Renal cortex interstitium (tissue), 15 donors: ENCODE measurements at places on chromosomes 7 and 10.
A peak's percentile ranks its signal among the peaks of the same experiment; 100 is the strongest.

GRCh38 chr10:4532467-4532866 lies 293.5 kb upstream of the AKR1E2 start:
- DNase-seq = no peak

- no peak for DNase-seq
These were observed 216.8 kb upstream of the CCDC6 start for GRCh38 chr10:60123172-60123571.

GRCh38 chr7:72805526-72806494 lies 22.2 kb downstream of the TYW1B start:
- DNase-seq = no peak

GRCh38 chr10:77159538-77160110 lies 478.0 kb downstream of the KCNMA1 start:
- DNase-seq = no peak

GRCh38 chr7:112556633-112557032 lies 75.8 kb downstream of the LSMEM1 start:
- DNase-seq = no peak

GRCh38 chr10:67783606-67784294 lies 54.2 kb downstream of the DNAJC12 start:
- DNase-seq = no peak

DNA sequence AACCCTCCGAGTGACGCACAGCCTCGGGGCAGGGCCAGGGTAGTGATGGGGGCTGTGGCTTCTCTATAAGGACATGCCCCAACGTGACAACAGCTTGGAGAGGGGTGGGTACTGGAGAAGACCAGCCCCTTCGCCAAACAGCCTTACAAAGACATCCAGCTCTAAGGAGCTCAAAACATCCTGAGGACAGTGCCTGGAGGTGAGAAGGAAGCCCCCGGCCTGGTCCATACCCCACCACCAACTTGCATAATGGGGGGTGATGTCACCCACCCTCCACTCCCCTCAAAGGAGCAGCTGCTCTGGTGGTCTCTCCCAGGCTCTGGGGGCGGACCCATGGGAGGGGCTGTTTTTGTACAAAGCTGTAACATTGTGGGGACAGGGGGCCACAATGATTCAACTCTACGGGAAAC lies 15.1 kb downstream of the PRSS2 start:
- no peak for DNase-seq

DNA sequence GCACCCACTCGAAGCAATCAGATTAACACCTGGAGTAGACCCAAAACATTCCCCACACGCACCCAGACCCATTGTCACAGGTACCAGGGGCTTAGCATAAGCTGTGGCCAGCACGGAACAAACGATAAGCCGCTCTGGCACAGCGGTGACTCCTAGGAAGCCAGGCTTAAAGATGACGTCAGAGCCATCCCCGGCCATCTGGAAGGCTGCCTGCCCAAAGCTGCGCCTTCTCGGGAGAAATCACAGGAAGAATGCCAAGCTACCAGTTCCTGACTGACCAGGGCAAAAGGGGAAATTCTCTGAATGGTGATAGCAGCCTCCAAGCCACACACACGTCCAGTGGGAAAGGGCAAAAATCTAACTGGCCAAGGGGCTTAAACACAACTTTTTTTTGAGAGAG lies 13.0 kb upstream of the WIPI2 start:
- no peak for DNase-seq

DNA sequence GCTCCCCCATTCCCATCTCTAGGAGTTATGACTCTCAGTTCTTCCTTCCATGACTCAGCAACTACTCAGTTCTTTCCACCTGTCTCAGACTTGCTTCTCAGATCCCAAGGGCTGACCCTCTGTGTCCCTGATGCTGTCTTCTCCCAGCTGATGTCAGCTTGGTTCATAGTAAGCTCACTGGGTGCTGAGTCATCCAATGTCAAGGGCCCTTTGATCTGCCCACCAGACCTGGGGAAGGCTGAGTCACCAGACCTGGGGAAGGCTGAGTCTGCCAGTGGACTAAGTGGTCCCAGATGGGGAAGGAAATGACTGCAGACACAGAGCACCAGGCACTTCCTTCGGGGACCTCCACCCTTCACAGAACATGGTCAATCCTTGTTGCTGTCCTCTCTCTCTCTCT lies 76.1 kb upstream of the ZEB1 start:
- no peak for DNase-seq

- DNase-seq = no peak
These were observed 169.0 kb upstream of the GPR26 start for GRCh38 chr10:123496996-123497660.

GRCh38 chr10:17474595-17475323 lies 20.4 kb upstream of the ST8SIA6 start:
- no peak for DNase-seq

- no peak for DNase-seq
These were observed 133.6 kb downstream of the GRK5 start for GRCh38 chr10:119340893-119341458.

DNA sequence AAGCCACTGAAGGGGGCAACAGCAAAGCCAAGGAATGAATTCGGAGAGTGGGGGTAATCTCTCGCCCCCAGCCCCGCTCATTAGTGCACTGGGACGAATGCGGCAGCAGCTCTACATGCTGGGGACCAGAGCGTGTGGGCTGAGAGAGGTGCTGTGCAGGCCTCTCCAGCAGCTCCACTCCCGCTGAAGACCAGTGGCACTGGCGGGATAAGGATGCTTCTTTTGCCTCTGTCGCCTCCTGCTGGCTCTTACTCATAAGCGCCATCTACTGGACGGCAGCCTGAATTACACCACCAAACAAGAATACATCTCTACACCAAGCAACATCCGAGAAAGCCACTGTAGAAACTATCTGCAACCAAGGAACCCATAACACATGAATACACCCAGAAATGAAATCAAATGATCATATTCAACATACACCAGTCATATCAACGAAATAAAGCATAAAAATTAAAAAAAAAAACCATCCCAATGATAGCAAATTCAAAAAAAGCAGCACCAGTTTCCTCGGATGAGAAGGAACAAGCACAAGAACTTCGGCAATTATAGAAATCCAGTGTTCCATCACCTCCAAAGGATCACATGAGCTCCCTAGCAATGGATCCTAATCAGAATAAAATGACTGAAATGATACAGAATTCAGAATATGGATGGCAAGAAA lies 79.0 kb upstream of the TMEM168 start:
- DNase-seq = no peak

DNA sequence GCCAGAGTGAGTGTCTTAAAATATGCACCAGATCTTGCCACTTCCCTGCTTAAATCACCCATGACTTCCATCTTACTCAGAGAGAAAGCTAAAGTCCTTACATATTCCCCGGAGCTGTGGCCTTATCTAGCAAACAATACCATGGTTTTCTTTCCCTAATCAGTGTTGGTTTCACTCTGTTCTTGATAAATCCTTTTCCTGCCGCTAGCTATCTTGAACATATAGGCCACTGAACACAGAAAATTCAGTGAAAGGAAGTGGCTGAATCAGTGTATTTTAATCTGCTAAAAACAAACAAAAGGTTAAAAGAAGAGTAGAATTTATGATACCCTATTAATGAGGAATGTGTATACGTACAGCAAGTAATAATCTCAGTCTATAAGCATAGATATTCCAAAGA lies 42.0 kb upstream of the JAZF1 start:
- DNase-seq = no peak

DNA sequence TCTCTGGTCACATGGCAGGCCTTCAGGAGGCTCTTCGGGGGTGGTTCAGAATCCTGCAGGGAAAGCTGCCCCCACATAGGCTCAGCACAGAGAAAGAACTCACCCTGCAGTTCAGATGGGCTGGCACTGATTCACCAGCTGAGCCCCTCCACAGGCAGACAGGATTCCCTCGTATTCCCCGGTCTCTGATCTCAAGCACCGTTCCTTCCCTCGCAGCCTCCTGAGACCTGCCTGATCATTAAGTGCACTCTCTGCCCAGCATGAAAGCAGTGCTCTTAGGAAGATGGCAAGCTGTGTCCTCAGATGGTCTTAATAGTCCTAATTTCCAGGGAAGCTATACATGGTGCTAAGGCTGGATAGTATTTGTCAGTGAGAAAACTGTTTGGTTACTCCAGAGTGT lies 78.2 kb upstream of the NPS start:
- no peak for DNase-seq

GRCh38 chr10:54234832-54235231 lies 566.2 kb downstream of the PCDH15 start:
- no peak for DNase-seq

GRCh38 chr10:111705021-111705420 lies 478.5 kb downstream of the GPAM start:
- DNase-seq = no peak

DNA sequence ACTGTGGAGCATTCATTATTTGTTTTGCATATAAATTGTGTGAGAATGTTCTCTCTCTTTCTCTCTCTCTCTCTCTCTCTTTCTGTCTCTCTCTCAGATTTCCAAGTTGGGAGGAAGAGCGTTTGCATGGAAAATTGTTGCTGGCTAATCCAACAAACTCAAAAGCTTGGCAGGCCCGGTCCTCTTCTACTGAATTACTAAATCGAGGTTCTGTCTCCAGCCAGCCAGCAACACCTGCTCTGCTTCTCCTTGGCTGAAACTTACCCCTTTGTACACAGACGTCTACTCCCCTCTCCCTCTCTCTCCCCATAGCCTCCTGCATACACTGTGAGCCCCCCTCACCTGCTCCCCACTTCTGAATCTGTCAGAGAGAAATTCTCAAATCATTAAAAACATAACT lies 996.4 kb upstream of the AUTS2 start:
- no peak for DNase-seq

DNA sequence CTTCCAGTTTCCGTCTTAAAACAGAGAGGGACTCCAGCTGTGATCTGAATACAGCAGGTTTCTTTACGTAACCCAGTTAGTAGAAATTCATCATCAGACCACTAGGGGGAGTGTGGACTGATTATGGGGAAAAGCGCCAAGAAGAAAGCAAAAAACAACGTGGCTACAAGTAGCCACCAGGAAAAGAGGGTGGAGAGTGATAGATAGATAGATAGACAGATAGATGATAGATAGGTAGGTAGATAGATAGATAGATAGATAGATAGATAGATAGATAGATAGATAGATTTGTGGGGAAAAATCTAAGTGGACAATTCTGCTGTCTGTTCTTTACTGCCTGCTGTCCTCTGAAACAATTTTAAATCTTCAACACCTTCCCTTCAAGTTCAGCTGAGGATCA lies 12.7 kb upstream of the AKR1B10 start:
- DNase-seq = peak; percentile 44

DNA sequence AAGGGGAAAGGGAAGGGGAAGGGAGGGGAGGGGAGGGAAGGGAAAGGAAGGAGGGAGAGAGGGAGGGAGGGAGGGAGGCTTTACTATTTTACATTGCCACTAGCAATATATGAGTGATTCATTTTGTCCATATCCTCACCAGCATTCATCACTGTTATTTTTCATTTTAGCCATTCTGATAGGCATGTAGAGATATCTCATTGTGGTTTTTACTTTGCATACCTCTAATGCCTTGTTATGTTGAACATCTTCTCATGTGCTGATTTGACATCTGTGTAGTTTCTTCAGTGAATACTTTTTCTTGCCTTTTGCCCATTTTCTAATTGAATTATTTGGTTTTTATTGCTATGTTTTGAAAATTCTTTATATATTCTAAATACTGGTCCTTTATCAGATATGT lies 52.7 kb downstream of the GCC1 start:
- no peak for DNase-seq

- peak; percentile 14 for DNase-seq
These were observed 224.3 kb upstream of the IGFBP3 start for GRCh38 chr7:46145412-46145811.

DNA sequence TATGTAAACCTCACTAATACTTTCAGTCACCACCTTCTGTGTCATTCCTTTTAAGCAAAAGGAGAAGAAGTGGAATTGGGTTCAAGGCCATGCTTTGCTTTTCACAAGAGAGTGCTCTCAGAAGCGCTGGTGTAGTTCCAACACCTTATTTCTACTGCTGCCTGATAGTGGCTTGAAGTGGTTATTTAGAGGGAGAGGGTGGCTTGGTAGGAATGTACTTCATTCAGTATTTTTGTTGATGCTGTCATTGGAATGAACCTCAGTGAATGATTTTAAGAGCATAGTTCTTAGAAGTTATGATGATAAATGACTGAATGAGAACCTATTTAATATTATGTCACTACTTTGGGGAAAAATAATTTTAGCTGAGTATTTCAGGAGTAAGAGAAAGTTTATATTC lies 396.7 kb downstream of the EXOC4 start:
- no peak for DNase-seq

GRCh38 chr10:130758529-130758928 lies 553.0 kb downstream of the TCERG1L start:
- DNase-seq = no peak

GRCh38 chr10:92479547-92479946 lies 94.3 kb downstream of the IDE start:
- no peak for DNase-seq

- no peak for DNase-seq
These were observed 23.0 kb upstream of the CDHR3 start for GRCh38 chr7:105940109-105940508.

- no peak for DNase-seq
These were observed 5.7 kb downstream of the CHST3 start for GRCh38 chr10:71969929-71970328.

DNA sequence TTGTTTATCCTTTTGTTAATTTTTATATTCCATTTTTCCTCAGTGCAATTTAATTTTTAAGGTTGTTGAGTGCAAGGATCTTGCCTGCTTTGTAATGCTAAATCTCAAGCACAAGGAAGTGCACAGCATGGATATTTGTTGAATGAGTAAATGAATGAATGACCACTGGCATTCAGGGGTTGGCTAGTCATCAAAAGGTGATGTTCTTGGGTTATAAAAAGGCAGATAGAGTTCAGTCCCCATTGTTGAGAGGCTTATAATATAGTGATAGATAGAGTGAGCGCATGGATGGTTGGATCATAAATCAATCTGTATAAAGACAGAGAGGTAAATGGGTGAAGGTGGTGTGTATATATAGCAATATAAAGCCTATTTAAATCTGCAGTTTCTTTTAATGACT lies 193.2 kb upstream of the KLF6 start:
- DNase-seq = no peak

DNA sequence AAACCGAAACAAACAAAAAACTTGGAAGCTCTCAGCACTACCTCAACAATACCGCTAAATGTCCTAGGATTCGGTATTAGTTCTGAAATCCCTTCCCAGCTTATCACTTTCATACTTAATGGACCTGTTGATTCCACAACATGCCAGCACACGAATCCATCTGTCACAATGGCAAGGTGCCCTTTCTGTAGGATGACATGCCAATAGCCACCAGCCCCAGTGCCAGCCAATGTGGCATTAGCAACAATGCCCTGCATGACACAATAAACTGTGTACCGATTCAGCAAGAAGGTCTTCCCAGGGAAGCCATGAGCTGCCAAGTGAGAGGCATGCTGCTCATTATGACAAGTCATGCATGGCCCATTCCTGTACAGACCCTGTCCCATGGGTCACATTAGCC lies 35.6 kb upstream of the CHCHD3 start:
- DNase-seq = no peak

GRCh38 chr10:3926258-3926657 lies 141.2 kb upstream of the KLF6 start:
- no peak for DNase-seq

- DNase-seq = no peak
These were observed 523.9 kb upstream of the NRP1 start for GRCh38 chr10:33858326-33858725.

- no peak for DNase-seq
These were observed 63.9 kb downstream of the SND1 start for GRCh38 chr7:127715901-127716300.

GRCh38 chr7:52197221-52197620 lies 838.2 kb upstream of the POM121L12 start:
- DNase-seq = no peak
